Glutamatergic neuron (in vitro differentiated cells): ENCODE measurements at places on chromosomes 1 and 21.

GRCh38 chr1:3038571-3039181 lies 17.4 kb downstream of the ACTRT2 start:
- DNase-seq = no peak

DNA sequence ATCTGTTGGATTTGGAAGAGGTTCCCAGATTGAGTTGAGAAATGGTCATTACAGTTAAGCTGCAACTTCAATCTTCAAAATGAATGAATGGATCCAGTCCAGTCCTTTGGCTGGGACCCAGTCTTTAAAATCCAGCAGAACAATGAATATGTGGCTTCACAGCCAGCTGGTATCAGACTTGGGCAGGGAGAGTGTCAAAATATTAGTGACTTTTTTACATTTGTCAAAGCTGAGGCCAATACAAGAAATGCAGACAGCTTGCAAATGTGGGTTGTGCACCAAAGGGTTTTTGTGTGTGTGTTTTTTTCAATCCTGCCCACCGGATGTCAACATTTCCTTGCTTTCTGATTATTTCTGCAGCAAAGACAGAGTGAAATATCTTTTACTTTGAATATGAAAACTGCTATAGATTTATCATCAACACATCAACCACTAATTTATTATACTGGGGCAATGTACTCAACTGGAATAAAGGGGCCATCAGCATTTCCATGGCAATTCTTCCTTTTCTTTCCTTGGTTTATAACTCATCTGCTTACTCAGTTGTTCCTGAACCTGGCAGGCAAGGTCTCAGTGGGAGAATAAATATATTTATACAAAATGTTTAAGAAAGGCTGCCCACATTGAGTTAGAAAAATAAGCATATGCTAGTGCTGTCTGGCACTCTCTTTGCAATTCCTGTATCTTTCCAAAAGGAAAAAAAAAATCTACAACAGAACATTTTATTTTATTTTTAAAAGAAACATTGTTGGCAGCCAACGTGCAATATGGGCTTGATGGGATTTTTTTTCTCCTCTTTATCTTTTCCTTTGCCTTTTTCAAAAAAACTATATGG lies 491.6 kb upstream of the C1orf87 start:
- DNase-seq = no peak

GRCh38 chr1:234778221-234779159 lies 168.5 kb upstream of the IRF2BP2 start:
- DNase-seq = peak; percentile 33

GRCh38 chr1:100516857-100517256 lies 21.1 kb upstream of the GPR88 start:
- DNase-seq = no peak

DNA sequence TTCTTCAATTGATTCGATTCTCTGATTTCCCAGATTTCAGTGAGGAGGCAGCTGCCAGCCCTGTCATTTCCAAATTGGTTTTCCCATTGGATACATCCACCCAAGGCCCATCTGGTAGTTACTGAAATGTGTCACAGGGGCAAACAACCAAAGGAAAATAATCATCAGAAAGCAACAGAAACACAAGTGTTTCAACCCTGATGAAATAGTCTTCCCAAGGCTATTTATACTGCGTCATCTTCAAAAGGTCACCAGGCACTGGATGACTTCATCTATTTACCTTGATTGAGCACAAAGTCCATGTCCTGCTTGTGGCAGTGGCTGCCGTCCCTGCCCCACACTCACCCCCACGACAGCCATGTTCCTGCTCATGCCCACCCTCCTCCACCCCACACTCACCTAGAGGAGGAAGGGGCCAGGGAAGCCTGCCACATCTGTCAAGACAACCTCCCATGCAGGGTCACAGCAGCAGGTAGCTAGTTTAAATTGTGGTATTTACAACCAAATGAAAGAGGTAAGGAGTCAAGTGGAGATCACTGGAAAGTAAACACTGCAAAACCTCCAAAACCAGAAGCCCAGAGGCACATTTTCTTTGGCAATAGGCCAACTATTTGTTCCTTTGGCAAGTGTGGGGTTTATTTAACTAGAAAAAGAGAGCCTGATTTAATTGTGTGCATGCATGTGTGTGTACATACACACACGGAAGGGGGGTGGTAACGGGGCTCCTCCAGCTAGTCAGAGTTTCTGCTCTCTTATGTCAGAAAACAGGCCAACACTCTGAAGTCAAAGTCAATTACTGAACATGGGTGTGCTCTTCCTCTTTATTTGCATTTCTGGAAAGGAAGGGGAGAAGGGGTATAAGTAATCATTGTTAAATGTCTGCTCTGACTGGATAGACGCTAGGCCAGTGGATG lies 49.5 kb upstream of the RAB4A start:
- no peak for DNase-seq

- DNase-seq = no peak
These were observed 256.7 kb upstream of the CACYBP start for GRCh38 chr1:174742805-174743653.

DNA sequence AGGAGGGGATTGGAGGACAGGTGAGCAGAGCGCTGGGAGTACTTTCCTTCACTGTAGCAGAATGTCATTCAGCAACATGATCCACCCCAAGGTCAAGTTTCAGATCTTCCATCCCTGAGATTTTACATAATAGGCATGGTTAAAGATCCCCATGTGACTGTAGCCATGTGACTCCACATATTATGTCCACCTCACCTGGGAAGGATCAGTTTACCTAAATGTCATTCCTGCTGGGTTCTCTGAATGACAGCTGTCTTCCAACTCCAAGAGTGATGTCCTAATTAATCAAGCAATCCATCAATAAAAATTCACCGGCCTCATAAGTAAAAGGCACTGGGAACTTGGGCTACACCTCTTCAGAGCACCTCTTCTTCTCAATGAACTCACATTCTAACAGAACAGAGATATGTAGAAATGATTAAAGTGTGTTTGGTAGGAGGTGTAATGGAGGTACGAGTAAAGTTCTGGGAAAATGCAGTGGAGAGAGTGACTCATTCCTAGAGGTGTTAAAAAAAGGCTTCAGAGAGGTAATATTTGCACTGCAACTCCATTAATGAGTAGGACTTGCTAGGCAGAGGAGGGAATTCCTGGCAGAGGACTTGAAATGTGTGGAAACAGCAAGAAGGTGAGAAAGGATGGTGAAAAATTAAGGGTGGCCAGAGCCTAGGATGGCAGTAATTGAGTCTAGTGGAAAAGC lies 22.2 kb upstream of the MAPKAPK2 start:
- DNase-seq = no peak

DNA sequence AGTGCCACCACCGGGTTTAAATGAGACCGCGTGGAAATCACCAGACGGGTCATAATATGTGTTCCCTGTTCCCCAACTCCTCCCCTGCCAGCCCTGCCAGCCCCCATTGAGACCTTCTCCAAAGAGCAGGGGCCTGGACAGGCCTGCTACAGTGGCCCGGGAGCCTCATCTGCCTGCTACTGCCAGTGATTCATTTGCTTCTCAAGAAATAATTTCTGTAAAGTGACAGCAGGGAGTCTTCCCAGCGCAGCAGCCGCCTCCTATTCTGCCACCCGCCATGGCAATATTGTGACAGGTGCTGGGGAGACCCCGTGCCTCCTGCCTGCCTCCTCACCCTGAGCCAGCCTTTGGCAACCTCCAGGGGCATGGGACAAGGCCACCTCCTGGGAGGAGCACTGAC lies 8.9 kb downstream of the IFFO2 start:
- DNase-seq = no peak

- no peak for DNase-seq
These were observed 59.0 kb upstream of the TINAGL1 start for GRCh38 chr1:31517301-31517700.

- no peak for DNase-seq
These were observed 38.0 kb upstream of the RASAL2 start for GRCh38 chr1:178055779-178056471.

DNA sequence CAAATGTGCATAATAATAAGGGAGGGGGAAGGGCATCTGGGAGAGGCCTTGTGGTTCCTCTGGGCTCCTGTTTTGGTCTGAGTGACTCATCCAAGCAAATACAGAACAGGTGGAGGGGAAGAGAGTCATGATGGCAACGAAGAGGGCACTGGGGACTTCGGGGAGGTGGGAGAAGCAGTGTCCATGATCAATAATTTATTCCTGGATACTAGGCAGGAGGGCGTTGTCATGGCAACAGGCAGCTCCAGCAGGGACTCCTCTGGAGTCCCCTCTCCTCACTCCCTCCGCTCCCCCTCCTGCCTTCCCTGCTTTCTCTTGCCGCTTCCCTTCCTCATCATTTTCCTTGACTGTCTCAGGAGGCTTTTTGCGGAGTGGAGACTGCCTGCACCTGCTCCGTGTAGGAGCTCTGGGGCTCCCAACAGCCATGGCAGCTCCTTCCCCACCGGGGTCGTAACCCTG lies 12.3 kb upstream of the NFASC start:
- peak; percentile 95 for DNase-seq

- DNase-seq = no peak
These were observed 4.8 kb upstream of the SFN start for GRCh38 chr1:26858160-26858559.

DNA sequence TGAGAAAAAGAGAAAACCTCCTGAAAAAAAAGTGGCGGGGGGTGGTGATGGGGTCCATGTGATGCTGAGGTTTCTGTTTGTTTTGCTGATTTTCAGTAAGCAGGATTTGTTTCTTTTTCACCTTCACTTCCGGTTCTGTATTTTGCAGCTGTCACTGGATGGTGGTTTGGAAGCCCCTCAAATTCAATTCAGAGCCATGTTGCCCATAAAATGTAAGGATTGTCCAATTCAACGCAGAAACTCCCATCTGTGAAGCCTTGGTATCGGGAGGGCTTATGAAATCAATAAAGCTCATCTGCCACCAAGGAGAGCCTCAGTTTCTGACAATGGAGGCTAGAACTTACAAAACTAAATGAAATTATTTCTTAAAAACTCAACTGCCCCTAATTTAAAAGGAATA lies 12.1 kb downstream of the CAPN8 start:
- DNase-seq = no peak

GRCh38 chr1:93111561-93111960 lies 32.5 kb downstream of the MTF2 start:
- DNase-seq = no peak

GRCh38 chr1:204733289-204733688 lies 47.8 kb upstream of the LRRN2 start:
- no peak for DNase-seq

DNA sequence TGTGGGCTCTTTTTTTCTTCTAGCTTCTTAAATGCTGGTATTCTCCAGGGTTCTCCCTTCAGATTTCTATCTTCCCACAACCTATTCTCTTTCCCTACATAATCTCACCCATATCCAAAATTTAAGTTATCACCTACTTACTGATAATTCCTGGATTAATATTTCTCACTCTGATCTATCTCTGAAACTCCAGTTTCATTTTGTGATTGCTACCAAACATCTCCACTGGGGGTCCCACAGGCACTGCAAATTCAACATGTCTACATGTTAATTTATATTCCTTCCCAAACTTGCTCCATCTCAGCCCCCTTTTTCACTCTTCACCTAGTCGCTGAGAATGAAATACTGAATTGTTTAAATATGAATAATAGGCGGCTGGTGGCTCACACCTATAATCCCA lies 9.9 kb upstream of the C1orf141 start:
- no peak for DNase-seq

- DNase-seq = no peak
These were observed 24.9 kb downstream of the SOAT1 start for GRCh38 chr1:179318491-179318890.

- no peak for DNase-seq
These were observed 53.4 kb upstream of the EDN2 start for GRCh38 chr1:41537788-41538351.

DNA sequence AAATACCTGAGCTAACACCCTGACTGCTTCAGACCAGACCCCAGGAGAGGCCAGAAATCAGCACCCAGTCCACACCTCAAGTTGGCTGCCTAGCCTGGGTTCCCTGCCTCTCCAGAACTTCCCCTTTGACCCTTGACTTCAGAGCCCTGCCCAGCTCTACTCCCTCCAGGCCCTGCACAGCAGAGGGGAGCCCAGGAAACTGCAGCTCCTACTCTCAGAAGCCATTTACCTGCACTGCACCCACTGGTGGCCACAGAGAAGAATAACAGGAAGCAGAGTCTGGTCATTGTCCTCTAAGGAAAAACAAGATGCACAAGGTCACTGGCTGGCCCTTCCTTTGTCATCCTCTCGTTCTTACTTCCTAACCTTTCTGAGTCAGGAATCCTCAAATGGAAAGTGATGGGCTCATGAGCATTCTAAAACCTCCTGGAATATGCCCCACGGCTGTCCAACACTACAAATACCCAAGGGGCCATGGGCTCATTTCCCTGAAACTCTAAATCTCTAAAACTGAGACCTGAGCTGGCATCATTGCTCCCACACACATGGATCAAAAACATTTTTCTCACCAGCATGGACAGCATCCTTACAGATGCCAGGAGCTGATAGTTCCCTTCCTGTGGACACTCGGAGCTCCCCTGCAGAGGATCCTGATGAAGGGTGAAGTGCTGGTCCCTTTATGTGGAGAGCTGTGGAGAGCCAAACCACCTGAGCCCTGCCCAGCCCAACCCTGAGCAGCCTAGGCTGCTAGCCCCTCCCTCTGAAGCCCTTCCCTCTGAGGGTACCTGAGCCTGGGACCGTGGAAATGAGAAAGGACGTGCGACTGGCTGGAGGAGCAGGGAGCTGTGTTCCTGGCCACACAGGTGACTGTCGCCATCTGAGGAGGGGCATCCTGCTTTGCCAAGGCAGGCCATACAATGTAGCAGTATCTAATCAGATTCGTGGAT lies at the start of gene ITLN2:
Gene ITLN2, minus strand, starts transcription at position 652 of the 947 bp plus-strand sequence. Its CDS starts 68 bp downstream, at position 584.
- DNase-seq = peak; percentile 54

DNA sequence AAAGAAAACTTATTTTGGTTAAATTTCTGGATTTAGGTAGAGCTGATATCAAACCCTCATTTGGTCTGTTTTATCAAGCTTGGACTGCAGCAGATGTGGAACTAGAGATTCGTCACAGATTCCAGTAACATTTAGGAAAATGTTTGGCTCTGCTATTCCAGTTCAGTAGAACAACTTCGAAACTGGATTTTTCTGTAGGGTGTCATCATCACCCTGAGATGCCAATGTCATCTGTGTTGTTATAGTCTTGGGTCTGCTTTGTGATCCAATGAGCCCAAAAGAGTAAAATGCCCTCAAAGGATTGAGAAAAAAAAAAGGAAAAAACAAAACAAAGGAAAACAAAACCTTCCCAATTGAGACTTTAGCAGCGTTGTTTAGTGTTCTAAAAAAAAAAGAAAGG lies 55.4 kb downstream of the LAMC2 start:
- no peak for DNase-seq

- DNase-seq = no peak
These were observed 17.9 kb downstream of the FOXO6 start for GRCh38 chr1:41378999-41379737.

- peak; percentile 74 for DNase-seq
These were observed 89.4 kb upstream of the IPO9 start for GRCh38 chr1:201739492-201740085.
